Hematopoietic multipotent progenitor cell treated with erythropoietin and hydrocortisone succinate and interleukin-3 and kit ligand, for 6 days (in vitro differentiated cells): ENCODE measurements at places on chromosomes 7 and 10.

- DNase-seq = peak; percentile 15
Observed at GRCh38 chr7:132943645-132944044, 138.2 kb downstream of the CHCHD3 start.

- no peak for DNase-seq
Observed at GRCh38 chr7:36190447-36191291, 37.6 kb downstream of the EEPD1 start.

GRCh38 chr7:29243910-29244655 is 49.5 kb downstream of the CHN2 start:
- DNase-seq = peak; percentile 25

DNA sequence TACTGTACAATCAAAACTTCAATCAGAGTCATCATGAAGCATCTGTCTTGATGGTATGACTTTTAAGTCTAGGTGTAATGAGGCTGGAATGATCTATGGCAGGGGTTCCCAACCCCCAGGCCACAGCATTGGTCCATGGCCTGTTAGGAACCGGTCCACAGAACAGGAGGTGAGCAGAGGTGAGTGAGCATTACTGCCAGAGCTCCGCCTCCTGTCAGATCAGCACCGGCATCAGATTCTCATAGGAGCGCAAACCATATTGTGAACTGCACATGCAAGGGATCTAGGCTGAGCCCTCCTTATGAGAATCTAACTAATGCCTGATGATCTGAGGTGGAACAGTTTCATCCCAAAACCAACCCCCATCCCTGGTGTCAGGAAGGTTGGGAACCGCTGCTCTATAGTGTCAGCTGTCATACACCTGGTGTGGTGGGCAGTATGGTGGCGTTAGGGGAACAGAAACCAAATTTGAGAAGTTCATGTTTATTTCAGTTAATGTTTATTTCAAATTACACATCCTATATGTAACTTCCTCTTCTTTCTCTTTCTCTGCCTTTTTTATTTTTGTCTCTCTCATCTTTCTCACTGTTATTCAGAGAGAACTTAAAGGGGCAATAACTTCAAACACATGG is 432.6 kb downstream of the TNS3 start:
- DNase-seq = no peak

DNA sequence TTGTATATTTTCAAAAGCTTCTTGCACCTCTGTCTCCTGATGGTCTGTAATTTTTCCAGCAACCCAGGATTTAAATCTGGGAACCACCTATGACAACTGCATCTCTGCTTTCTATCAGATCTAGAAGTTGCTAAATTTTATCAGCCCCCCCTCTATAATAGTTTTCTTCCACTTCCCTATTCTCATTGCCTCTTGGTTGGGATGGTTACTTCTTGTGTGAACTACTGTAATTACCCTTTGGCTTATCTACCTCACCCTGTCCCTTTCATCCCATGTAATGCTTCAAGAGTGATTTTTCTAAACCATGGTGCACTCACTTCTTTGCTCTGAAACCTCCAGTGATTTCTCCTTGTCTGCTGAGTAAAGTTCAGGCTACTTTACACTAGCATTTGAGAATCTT is 92.3 kb downstream of the BMPR1A start:
- no peak for DNase-seq

DNA sequence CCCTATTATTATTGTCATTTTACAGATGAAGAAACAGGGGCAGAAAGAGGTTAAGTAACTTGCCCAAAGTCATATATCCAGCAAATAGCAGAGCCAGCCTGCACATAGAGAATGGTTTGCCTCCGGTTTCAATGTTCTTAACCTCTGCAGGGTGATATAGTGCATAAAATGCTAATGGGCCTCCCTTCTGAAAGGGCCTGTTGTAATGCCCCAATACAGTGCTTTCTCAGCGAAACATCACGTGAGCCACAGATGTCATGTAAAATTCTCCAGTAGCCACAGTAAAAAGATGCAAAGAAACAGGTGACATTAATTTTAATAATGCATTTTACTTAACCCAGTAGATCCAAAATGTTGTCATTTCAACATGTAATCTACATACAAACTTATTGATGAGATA is 38.1 kb downstream of the LRGUK start:
- no peak for DNase-seq

- peak; percentile 49 for DNase-seq
Observed at GRCh38 chr10:77247031-77247990, 390.3 kb downstream of the KCNMA1 start.

GRCh38 chr7:112497481-112497880 is 16.7 kb downstream of the LSMEM1 start:
- no peak for DNase-seq

GRCh38 chr10:3106928-3107425 is 39.6 kb downstream of the PFKP start:
- no peak for DNase-seq

DNA sequence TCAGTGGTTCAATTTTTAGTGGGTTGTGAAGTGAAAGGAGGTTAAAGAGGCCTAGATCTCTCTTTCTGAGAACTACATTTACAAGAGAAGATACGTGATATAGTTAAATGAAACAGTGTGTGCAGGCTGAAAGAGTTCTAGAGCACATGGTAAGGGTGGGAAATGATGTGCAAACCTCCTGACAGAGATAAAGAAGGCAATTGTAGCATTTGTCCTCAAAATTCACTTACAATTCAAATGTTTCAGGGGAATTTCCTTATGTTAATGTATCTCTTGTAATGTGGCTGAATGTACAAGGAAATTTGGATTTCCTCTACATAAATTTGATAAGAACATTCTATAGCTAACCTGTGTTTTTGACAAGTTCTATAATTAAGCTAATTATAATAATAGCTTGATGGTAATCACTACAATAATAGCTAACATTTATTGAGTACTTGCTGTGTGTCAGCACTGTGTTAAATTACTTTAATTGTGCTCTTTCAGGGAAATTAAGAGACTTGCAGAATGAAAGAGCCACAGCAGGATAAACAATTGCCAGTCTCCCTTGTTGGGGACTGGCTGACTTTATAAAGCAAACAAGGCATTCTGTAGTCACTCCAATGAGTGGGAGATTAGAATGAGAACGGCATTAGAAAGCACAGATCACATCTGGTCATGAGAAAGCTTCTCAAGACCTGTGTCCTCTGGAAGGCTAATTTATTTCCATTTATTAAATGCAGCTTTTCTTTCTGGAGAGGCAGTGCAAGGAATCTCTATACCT is 139.7 kb upstream of the TMEM72 start:
- DNase-seq = no peak
